ENCODE measurements at places on chromosomes 5 and 9.

GRCh38 chr5:91146230-91146629 lies 236.9 kb downstream of the ARRDC3 start:
- DNase-seq = no peak

GRCh38 chr9:95953986-95954385 lies 78.5 kb downstream of the ERCC6L2 start:
- DNase-seq = no peak

GRCh38 chr9:1051584-1052275 lies 1.6 kb downstream of the DMRT2 start:
- no peak for DNase-seq

GRCh38 chr9:70480405-70480980 lies 66.0 kb upstream of the KLF9 start:
- no peak for DNase-seq

- no peak for DNase-seq
These were observed 174.2 kb upstream of the TBC1D2 start for GRCh38 chr9:98429613-98430012.

DNA sequence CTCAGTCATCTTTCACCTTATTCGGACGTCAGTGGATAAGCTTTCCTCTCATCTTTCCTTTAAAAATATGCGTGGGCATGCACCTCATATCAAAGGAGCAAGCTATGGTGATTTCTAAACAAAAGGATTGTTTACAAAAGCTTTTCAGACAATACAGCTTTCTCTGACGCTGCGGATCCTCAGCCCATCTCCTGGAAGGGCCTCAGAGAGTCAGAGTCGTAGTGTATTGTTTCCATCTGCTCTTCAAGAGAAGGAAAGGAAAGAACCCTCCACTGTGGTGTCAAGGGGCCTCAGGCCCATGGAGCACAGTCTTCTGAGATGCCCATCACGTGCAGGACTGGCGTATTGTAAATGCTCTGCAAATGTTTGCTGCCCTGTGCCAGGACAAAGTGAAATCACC lies 163.4 kb upstream of the MAP1B start:
- no peak for DNase-seq

- no peak for DNase-seq
These were observed 11.0 kb downstream of the CFAP95 start for GRCh38 chr9:69831611-69832010.

DNA sequence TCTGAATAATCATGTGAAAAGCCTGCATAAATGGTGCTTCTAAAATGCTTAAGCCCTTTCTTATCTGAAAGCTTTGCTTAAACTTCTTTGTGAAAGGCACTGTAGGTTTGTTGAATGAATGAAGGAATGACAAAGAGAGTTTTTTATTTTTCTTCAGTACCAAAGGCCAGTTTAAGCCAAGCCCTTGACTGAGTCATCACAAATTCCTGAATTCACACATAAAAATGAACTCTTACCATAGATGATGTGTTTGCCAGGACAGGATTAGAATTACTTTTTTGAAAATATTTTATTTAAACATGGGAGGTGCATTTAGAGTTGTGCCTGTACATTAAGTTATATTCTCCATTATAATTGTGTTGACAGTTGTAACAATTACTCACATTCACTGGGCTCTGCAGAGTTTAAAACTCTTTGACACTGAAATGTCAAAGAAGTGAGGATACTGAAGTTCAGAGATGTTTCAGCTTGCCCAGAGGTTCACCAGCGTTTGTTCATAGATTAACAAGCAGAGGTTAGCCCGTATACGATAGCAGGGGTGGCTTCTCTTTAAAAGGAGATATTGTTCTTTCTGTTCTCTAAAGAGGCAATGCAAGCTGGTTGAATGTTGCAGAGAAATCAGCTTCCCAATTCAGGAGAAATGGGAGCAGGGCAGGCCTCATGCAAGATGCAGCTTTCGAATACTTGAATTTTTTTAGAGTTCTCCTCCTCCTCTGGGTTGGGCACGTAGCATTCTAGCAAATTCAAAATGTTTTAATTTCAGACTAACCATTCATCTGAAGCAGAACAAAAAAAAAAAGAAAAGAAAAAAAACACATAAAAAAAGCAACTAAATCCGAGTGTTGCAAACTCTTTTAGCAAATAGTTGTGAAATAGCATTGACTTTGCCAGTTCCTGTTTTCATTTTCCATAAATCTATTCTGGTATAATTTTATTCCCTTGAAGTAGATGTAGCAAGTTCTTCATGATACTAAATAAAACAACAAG lies 358.7 kb upstream of the KLF4 start:
- no peak for DNase-seq

DNA sequence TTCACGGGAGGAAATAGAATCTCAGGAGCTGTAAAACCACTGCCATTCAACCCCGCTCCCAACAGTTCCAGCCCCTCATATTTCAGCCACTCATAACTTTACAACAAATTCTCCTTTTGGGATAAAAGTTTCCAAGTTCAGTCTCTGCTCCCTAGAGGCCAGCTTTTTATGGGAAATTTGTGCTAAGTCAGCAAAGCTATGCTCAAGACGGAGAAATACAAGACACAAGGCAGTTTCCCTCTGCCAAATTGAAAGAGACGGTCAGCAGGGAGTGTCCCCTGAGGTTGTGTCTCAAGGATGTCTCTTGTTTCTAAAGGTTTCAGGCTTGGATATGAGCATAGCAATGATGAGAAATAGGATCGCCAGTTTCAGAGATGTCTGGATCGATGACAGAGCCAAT lies 608.6 kb downstream of the CCDC171 start:
- no peak for DNase-seq

DNA sequence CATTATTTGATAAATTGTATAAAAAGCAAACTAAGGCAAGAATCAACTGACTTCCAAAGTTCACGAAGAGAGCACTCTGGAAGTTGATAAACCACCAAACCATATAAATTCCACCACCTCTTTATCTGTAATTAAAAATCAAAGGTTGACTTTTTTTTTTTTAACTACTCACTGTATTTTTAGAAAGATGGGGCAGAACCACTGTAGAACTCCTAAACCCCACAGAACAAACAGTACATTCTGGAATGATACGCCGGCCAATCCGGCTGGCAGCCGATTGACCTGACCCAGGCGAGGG lies 435 bp upstream of the CCNG1 start:
- no peak for DNase-seq

DNA sequence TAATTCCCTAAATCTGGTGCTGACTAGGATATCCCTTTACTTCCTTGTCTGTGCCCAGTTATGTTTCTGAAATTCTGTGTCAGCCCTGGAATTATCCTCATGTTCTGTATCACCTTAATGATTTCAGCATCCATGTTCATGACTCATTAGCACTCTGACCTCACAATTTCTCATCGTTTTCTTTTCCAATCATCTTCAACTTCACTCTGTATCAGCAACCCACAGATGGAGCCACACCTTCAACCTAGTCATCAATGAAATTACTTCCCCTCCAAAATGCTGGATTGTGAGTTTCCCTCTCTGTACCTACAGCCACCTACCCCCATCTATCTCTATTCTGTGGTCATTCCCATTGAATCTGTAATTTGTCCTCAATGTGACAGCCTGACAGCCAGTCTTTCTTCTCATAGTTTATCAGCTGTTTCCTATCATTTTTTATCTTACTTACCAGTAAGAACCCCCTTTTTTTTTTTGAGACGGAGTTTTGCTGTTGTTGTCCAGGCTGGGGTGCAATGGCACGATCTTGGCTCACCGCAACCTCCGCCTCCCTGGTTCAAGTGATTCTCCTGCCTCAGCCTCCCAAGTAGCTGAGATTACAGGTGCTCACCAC lies 3.1 kb upstream of the IL6ST start:
- no peak for DNase-seq

- no peak for DNase-seq
These were observed 288.2 kb downstream of the MED10 start for GRCh38 chr5:6090079-6090654.

DNA sequence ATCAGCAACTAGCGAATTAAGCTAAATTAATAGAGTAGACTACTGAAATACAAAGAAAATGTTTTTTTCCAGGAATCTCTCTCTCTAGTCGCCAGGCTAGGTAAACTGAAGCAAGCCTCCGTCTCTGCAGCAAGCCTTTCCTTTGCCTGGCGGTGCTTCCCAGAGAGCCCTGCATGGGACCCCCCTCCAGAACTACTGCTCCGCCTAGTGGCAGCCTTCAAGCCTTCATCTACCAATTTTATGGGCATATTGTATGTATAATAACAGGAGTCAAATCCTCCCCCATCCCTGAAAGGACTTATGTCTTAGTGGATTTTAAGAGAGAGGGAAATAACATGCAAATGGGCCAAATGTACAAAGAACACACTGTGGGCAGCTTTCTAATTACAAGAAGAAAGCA lies 241.9 kb downstream of the SAXO1 start:
- DNase-seq = no peak

- no peak for DNase-seq
These were observed 57.4 kb upstream of the SPRY4 start for GRCh38 chr5:142382186-142382585.

DNA sequence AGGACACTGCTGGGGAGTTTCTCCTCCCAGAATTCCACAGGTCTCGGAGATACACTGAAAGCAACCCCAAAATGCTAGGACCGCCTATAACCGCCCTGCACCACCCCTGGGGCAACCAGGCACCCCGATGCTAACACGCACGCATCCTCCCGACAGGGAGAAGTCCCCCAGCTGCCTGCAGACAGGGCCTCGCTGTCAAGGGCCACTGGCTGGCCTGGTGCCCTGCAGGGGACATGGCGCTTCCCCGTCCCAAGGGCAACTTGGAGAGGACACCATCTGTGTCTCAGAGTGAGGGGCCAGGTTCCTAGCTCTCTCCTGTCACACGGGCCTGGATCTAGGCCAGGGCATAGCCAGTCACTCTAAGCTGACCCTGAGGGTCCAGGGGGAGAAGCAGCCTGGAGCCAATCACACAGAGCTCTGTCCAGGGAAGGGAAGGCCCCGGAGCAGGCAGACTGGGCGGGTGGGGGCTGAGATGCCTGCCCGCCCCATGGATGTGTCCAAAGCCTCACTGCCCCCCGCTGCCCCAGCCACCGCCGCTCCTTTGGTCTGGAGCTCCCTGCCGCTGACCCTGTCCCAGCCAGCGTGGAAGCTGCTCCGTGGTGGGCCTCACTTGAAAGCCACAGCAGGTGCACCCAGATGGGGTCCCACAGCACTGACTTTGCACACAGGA lies 9.7 kb downstream of the NOTCH1 start:
- no peak for DNase-seq

DNA sequence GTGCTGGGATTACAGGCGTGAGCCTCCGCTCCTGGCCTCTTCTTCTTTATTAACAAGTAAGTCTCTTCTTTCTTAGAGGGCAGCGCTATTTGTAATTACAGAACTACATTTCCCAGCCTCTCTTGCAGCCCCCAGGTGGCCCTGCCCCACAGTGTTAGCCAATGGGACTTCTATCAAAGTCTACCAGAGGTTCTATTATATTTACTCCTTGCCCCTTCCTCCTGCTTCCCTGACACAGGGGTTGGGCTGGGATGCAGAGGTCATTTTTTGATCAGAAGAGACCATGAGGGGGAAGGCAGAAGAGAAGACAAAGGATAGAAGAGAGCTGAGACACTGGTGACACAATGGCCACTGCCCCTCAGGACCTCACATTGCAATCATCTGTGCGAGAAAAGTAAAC lies 224.2 kb downstream of the SYK start:
- no peak for DNase-seq

GRCh38 chr5:150353032-150353675 lies 4.3 kb upstream of the TCOF1 start:
- no peak for DNase-seq

DNA sequence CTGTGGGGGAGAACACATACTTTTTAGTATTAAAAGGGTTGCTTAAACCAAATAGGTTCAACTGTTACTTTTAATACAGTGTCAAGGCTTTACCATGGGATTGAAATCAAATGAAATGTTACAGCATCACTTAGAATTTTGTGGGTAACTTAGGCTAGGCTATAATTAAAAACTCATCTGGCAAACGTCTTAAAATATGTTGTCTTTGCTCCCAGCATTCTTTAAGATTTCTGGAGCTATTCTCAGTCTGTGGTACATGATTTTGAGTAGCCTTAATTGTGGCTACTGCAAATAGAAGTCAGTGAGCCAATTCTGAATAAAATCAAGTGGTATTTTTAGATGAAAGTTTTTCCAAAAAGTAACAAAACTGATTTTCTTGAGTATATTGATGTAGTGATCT lies 30.7 kb downstream of the UHRF2 start:
- no peak for DNase-seq

- no peak for DNase-seq
These were observed 25.0 kb downstream of the LMNB1 start for GRCh38 chr5:126801992-126802294.

DNA sequence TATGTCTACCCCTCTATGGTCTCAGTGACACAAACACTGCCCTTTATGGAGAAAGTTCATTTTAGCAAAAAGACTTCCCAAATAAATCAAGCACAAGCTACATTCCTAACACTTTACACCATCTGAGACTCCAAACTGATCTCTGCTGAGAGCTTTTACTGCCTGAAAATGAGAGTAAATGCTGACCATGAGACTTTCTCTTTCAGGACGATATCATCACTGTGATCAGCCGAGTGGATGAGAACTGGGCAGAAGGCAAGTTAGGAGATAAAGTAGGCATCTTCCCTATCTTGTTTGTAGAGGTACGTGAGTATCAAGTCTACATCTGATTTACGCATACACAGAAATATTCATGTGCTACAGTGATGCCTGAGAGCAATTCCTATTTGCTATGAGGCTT lies 67.5 kb downstream of the SH3RF2 start:
- DNase-seq = no peak

GRCh38 chr9:123657941-123658340 lies 272.0 kb downstream of the DENND1A start:
- no peak for DNase-seq

DNA sequence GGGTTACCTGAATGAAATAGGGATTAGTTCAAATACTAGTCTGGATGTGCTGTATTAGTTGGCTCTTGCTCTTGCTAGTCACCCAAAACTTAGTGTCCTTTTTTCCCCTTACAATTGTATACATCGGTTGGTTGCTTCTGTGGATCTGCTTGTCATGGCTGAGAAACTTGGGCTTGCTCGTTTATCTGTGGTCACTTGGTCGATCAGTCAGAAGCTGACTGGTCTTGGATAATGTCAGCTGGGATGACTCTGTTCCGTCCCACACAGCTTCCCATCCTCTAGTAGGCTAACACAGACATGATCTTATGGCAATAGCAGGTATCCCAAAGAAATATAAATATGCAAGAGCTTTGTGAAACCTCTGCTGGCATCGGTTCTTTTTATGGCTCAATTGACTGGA lies 807.4 kb downstream of the MAT2B start:
- DNase-seq = no peak

- no peak for DNase-seq
These were observed 134.2 kb upstream of the RGMB start for GRCh38 chr5:98639274-98639673.

DNA sequence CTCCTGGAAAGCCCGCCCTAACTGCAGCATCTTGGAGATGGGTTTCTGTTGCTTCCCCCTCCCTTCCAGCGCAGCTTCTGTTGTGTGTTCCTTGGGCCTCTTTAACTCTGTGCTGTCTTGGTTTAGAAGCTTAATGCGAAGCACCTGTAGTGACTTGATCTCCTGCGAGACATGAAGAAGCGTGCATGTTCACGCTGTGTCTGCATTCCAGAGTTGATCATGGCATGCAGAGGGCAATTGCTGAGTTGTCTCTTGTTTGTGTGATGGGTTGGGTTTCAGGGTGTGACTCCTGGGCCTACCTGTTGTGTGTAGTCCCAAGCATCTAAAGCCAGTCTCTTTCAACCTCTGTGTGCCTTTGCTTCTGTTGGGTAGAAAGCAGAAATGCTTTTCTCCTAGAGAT lies 155.6 kb downstream of the SMARCA2 start:
- no peak for DNase-seq

GRCh38 chr9:36218011-36218410 lies 27.3 kb downstream of the CLTA start:
- DNase-seq = no peak

All from DMS79 (cell line).